A549 (cell line): ENCODE measurements at places on chromosomes 6 and 20.

- no peak for DNase-seq
Observed at GRCh38 chr6:148523048-148523447, 180.4 kb downstream of the SASH1 start.

DNA sequence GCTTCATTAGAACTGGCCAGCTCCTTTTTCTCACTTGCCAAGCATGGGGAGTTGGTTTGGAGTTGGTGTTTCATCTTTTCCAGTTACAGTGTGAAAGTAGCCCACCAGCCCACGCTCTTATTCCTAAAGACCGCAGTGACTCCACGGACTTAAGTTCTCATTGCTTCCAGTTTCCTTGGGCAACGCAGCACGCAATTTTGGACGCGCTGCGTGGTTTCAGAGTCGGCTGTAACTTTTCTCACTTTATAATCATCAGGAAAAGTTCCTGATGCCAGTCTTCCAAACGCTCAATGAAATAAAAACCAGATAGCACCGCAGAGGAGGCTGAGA, 381 bp upstream of the PEX7 start:
- no peak for DNase-seq

DNA sequence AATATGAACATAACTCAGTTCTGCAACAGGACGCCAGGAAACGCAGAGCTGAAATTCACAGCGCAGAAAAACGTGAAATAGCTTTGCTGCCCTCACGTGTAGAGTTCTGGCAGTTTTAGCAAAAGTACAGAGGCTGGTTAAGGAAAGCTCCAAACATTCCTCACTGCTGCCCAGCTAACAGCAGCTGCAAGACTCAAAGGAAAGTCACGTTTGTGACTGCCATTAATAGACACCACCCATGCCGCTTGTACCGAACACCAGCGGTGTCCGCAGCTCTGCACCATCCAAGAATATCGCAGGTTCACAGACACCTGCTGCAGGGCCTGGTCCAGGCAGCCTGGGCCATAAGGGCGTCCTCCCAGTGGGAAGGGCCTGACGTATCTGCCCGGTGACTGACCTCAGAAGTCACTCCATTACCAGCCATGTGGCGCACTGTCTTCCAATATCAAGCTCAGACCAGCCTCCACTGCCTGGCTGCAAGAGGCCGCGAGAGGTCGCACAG, 61.4 kb downstream of the WDR27 start:
- no peak for DNase-seq

DNA sequence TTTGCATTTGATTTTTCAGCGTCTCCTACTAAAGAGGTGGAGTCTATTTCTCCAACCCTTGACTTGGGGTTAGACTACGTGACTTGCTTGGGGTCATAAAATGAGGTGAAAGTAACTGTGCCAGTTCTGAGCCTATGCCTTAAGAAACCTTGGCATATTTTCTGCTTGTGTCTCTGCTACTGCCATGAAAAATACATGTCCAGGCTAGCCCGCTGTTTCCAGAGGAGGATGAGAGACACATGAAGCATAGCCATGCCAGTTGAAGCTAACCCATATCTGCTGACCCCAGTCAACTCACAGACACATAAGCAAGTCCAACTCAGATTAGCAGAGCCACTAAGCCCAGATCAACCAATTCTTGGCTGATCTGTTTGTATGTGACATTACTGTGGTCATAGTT, 38.7 kb downstream of the SCP2D1 start:
- DNase-seq, result no peak

- no peak for DNase-seq
Observed at GRCh38 chr20:62624719-62625453, 17.4 kb upstream of the SLCO4A1 start.

DNA sequence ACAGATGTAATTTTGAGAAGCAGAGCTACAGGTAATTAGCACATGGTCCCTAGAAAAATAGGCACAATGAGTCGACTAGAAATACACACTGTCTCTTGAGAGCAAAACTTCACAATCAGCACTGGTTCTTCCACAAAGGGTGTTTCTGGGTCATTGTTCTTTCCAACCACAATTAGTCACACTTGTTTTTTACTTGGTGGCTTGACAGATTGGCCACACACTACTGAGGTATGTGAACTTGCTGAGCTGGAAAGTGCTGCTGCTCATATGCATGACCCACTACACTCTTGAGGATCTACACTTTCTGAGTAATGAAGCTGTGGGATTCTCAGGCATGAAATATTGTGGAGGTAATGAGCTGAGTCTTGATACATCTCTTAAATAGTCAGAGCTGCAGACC, 347.7 kb downstream of the BCKDHB start:
- DNase-seq, result no peak

GRCh38 chr6:129583866-129584265, 126.1 kb downstream of the ARHGAP18 start:
- no peak for DNase-seq

DNA sequence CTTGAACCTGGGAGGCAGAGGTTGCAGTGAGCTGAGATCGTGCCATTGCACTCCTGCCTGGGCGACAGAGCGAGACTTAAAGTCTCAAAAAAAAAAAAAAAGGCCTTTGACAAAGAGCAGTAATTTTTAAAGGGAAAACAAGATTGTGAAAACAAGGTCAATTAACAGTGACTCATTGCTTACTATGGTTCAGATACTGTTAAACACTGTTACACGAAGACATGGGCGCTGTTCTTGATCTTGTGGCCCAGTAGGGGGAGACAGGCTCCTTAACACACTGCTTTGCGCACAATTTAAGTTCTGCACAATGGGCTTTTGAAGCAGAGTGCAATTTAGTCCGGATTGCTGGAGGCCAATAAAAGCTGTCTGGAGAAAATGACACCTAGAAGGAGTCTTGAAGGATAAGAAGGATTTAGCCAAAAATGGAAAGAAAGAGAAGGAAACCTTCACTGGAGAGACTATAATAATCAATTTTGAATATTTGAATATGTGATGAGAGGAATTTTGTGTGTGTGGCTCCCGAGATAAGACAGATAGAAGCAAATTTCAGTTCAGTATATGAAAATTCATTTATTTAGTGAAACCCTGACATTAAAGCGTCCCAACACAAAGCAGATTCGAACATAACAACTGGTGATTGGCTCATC, 6.0 kb upstream of the LATS1 start:
- DNase-seq, result peak; percentile 76
